Astrocyte of the spinal cord (primary cell): ENCODE measurements at places on chromosomes 1 and 21.

DNA sequence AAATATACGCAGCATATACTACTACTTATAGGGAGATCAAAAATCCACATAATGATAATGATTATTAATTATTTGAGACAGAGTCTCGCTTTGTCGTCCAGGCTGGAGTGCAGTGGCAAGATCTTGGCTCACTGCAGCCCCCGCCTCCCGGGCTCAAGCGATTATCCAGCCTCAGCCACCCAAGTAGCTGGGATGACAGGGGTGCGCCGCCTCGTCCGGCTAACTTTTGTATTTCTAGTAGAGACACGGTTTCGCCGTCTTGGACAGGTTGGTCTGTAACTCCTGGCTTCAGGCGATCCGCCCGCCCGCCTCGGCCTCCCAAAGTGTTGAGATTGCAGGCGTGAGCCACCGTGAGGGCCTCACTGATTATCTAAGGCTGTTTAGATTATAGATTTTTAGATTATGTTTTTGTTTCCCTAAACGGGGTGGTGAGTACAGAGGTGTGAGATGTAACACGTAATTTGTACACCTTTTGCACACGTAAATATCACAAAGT is 548 bp upstream of the SLC25A33 start:
- DNase-seq: no peak

DNA sequence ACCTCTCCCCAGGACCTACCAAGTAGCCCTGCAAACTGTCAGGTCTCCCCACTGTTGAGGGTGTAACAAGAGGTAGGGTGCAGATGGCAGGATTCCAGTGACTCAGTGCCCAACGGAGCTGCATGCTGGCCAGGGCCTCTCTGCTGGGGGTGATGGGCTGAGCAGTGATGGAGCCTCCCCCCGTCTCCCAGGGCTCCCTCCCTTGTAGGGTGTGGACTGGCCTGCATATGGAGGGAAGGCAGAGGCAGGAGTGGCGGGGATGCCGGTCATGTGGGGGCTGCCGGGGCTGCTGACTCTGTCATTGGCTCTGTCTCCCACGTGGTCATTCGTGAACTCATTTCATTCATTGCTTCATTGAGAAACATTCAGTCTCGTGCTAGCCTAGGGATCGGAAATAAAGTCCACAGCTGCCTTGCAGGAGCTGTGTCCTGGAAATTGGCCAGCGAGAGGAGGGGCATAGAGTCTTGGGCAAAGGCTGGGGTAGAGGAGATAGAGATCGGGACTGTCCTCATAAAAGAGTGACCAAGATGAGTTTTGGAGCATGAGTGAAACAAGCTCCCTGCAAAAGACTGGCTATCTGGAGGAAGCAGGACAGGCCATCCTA is 22.9 kb upstream of the DISP3 start:
- DNase-seq: no peak

GRCh38 chr1:24910751-24911650 is 19.1 kb downstream of the RUNX3 start:
- DNase-seq: peak; percentile 55

GRCh38 chr1:229253151-229253974 is 17.5 kb upstream of the RAB4A start:
- DNase-seq: peak; percentile 47
